WTC11 (cell line): ENCODE measurements at places on chromosomes 4 and X.

DNA sequence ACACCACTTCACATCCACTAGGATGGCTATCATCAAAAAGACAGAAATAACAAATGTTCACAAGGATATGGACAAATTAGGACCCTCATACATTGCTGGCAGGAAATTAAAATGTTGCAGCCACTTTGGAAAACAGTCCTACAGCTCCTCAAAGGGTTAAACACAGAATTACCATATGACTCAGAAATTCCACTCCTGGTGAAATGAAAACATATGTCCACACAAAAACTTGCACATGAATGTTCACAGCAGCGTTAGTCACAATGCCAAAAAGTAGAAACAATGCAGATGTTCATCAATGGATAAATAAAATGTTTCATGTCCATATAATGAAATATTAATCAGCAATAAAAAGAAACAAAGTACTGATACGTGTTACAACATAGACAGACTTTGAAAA, 15.1 kb downstream of the S100G start:
- DNase-seq: no peak

- no peak for DNase-seq
Observed at GRCh38 chr4:47213971-47214370, 182.6 kb downstream of the GABRB1 start.

- DNase-seq: peak; percentile 95
Observed at GRCh38 chr4:40309250-40309774, 25.8 kb upstream of the CHRNA9 start.

- no peak for DNase-seq
Observed at GRCh38 chr4:174086829-174087799, 196.4 kb downstream of the FBXO8 start.

GRCh38 chrX:97320305-97320704, 436.6 kb downstream of the RPA4 start:
- no peak for DNase-seq

- no peak for DNase-seq
Observed at GRCh38 chrX:34299451-34299967, 167.4 kb upstream of the FAM47A start.

DNA sequence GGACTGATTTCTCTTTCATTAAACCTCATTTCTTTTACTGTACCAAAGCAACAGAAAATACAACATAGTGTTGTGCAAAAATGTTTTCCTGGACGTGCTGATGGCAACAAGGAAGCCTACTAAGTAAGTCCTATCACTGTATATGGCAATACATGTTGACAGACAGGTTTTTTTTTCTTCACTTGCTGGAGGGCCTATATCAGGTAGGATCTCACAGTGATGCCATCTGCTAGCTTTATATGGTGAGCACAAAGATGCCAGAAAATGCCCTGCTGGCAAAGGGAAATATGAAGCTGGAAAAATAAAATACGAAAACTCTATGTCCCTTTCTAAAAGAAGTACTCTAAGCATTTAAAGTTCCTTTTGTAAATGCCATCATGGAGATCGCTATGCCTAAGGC, 119.0 kb upstream of the PDLIM3 start:
- no peak for DNase-seq

DNA sequence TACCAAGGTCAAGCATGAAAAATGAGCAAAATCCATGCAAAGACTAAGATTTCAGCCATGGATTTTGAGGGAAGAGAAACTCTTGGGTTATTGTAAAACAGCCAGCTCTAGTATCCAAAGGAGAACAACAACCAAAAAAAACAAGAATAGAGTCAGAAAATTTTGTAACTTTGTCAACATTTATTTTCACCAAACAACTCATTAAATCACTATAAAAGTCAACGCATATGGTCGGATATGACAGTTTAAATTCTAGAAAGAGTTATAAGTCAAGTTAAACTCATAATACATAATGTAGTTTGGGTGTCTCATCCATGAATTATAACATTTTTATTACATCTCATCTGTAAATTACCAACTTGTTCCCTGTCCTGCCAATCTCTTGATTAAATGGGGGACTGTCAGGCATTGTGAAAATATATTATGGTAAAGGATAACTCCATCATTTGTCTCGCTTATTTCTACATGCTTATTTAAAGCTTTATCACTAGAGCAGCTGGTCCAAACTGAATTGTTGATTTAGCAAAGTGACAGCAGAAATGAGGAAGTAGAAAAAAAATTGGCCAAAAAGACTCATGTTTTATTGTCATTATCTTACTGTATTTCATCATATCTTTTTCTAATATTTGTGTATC, 224.8 kb upstream of the NOCT start:
- no peak for DNase-seq

DNA sequence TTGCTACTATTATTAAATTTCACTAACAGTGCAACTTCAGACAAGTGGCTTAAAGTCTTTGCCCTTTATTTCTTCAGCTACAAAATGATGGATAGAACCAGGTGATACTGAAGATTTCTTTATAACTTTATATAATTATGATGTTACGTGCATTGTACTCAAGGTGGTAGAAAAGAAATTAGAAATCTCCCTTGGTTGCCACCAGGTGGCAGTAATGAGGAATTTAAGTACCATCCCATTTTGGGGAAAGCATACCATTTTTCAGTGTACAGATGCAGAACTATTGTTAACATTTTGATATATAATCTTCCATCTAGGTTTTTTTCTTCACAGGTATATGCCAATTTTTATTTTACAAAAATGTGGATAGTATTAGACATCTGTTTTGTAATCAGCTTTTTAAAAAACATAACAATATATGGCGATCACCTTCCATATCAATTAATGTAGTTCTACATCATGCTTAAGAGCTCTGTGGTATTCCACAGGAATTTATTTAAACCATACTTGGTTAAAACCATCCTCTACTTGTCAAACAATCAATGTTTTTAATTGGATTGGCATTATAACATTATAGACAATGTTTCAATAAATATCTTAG, 37.7 kb upstream of the RAB33B start:
- DNase-seq: no peak

DNA sequence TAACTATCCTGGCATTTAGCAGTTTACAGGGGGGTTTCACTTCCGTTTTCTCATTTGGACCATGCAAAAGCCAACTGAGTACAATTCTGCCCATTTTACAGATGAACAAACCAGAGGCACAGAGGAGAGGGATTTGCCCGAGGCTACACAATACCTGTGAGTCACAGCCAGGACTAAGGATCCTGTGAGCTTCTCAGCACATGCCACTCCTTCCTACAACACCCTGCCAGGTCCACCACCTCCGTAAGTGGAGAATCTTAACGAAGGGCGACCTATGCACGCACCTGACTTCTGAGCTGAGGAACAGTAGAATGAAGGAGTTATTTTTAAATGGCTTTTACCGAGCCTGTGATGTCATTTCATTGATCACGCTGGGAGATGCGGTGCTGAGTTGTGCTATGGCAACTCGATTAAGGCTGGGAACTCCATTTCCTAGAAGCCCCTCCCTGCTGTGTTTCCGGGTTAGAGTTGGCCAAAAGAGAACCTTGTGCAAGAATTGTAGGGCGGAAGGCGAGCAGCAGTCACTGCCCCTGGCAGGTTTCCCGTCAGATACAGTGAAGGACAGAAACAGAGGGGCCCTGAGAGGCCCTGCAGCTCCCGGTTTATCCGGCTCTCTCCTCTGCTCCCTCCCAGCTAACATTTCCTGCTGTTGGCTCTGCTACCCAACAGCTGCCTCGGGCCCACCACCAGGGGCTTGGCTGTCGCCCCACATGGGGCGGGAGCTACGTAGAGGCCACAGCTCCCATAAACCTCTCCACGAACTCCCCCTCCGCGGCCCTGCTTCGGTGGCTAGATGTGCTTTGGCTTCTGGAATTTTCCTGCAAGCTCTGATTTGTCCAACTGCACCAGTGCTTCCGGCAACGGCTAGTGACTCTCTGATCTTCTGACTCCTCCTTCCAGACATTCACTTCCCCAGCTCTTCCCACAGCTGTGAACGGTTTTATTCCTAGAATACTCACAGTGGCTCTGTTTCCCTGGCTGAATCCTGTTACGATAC, 75.1 kb upstream of the USP9X start:
- DNase-seq: peak; percentile 41

- no peak for DNase-seq
Observed at GRCh38 chrX:107619885-107620322, 8.4 kb upstream of the PRPS1 start.

- no peak for DNase-seq
Observed at GRCh38 chr4:89868999-89869589, 25.6 kb upstream of the MMRN1 start.

DNA sequence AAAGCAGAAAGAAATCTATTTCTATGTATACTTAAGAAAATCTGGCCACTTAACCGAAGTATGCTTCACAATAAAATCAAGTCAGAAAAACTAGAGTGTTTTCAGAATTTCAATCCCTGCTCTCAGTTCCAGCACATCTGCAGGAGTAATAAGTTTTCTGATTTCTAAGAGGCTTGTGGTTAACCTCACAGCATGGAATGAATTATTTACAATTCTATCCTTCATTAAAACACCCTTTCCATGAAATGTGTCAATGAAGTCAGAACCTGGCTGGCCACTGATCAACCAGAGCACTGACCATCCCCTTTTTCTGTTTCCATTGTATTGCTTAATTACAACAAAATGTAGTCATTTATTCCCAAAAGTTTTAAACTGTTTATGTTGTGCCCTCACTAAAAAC, 781.4 kb upstream of the INTU start:
- DNase-seq: no peak

- DNase-seq: no peak
Observed at GRCh38 chr4:15349531-15349935, 78.3 kb upstream of the C1QTNF7 start.

DNA sequence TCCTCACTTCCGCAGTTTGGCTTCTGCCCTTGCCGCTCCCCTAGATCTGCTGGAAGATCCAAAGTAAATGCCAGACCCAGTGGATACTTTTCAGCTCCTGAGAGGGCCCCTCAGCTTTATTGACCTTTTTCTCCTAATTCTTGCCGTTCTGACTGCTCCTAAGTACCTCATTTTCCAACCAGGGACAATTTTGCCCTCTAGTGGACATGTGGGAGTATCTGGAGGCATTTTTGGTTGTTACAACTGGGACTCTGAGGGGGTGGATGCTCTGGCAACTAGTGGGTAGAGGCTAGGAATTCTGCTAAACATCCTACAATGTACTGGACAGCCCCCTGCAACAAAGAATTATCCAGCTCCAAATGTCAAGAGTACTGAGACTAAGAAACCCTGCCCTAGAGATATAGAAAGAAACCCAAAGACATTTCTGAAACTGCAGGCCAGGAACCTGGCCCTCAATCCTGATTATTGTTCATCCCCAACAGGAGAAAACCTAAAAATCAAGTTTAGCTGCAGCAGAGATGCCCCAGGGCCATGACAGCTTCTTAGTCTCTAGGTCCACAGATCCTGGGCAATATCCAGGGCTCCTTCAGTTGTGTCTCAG, 3.4 kb downstream of the TEX13B start:
- DNase-seq: no peak

GRCh38 chr4:106246441-106246840, 69.6 kb downstream of the TBCK start:
- no peak for DNase-seq

DNA sequence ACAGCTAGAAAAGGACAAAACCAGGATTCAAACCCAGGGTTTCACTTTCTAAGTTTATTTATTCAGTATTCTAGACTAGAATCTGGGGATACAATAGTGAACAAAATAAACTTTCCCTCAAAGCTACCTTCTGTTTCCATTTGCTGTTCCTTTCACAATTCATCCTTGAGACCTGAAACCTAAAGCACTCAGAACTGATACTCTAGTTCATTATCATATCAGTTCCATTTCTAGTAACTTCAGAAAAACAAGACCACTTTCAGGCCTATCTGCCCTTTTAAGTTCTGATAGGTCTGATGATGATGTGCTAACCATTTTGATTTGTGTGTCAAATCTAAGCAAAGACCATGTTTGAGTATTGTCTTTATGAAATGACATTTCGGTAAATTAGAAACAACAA, 7.8 kb upstream of the XK start:
- DNase-seq: no peak

DNA sequence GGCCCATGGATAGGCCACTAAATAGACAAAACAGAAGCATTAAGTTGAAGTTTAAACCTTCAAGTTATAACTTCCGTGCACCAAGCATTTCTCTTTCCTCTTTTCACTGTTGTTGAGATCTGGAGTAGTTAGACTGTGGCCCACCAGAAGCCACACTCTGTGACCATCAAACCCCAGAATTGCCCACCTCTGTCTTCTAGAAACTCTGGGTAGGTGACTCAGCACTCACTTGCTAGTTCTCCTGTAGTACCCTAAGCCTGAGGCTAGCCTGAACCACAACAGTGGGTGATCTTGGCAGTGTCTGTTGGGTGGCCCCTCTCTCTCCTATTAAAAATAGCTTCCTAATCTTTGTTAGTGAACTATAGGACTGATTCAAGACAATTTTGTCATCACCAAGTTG, 24.6 kb upstream of the CD40LG start:
- DNase-seq: no peak

DNA sequence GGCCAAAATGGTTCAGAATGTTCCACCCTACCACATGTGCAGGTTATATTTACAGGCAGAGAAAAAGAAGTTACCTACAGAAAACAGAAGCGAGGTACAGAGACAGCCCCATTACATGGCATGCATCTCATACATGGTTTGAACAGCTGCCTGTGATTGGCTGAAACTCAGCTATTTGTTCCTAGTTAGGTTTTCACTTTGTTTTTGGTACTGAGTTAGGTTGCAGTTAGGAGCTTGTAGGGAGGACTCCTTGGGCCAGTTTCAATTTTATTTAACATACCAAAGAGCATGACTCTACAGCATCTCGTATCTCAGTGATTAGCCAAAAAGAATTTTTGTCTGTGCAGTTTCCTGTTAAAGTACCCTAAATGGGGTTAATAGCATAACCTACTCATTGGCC, 392.0 kb downstream of the MAPK10 start:
- no peak for DNase-seq

DNA sequence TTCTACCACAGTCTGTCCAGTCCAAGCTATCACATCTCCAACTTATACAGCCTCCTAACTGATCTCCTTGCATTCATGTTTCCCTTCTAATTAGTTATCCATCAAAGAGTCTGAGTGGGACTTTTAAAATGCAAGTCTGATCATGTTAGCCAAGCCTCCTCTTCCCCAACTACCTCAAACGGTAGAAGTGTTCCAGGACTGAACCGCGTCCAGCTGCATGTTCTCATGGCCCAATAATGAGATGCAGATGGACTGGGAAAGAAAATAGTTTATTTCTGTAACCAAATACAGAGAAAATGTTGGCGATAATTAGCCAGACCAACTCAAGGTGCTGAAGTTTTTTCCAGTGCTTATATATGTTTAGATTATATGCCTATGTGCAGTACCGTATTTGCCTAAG, 46.6 kb upstream of the PPP1R2C start:
- no peak for DNase-seq
